ENCODE measurements at places on chromosomes 7 and 10. TPM values are rescaled to one million over a fixed set of nuclear protein-coding genes. Genes with fewer than 3 reads are reported as not detected.
A peak's percentile ranks its signal among the peaks of the same experiment; 100 is the strongest.

DNA sequence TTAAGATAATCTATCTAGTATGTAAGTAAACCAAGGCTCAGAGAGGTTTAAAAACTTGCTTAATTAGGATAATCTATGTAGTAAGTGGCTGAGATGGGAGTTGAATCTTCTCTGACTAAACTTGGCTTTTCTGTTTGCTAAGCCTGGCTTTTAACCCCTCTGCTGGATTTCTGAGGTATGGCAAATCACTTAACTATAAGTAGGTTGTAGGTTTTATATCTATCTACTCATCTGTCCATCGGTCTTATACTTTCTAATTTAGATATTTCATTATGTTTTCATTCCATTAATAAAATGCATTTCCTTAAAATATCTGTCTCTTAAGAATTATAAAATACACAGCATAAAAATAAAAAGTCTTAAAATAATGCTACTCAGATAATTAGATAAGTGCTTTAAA lies 59.4 kb downstream of the ST7 start:
- DNase-seq = no peak

DNA sequence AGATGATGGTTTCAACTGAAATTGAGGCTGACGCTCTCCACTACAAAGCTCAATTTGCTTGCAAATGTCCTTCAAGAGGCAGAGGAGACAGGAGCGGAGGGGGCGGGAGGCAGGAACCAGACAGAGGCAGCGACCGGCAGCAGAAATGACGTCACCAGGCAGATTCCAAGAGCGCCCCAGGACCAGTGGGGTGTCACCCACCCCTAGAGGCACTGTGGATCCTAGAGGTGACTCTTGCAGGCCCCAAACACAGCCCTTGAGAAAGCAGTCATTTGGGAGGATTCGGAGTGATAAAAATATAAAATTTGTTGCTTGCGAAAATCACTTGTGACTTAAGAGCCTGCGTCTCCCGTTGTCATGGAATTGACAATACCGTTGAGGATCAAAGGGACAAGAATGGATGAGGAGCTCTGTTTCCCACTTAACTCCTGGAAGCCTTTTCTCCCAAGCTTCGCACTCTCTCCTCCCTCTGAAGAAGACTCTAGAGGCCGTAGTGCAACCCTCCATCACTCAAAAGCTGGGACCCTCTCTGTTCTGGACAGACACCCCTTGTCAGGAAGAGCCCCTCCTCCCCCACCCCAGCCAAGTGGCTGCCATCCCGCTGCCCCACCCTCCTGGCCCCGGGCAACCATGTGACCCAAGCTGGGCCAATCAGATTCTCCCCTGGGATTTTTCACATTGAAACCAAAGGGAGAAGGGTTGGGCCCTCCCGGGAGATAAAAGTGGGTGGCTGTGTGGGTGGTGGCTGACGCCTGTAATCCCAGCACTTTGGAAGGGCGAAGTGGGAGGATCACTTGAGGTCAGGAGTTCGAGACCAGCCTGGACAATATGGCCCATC lies 16.3 kb upstream of the SLC29A4 start:
- DNase-seq = no peak

DNA sequence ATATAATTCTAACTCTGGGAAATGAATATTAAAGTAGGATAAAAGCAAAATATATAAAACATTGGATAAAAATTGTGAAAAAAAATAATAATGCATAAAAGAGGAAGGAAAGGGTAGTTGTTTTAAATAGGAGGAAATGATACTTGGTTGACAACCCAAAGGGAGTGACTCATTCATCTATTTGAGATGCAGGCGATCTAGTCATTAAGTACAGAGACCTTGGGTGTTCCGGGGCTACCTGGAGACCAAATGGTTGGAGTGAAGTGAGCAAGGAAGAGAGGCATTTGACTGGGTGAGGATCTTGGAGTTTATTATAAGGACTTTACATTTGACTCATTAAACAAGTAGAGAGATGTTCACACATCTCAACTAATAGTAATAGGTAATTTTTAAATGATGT lies 111.0 kb downstream of the LRRTM3 start:
- DNase-seq = no peak

DNA sequence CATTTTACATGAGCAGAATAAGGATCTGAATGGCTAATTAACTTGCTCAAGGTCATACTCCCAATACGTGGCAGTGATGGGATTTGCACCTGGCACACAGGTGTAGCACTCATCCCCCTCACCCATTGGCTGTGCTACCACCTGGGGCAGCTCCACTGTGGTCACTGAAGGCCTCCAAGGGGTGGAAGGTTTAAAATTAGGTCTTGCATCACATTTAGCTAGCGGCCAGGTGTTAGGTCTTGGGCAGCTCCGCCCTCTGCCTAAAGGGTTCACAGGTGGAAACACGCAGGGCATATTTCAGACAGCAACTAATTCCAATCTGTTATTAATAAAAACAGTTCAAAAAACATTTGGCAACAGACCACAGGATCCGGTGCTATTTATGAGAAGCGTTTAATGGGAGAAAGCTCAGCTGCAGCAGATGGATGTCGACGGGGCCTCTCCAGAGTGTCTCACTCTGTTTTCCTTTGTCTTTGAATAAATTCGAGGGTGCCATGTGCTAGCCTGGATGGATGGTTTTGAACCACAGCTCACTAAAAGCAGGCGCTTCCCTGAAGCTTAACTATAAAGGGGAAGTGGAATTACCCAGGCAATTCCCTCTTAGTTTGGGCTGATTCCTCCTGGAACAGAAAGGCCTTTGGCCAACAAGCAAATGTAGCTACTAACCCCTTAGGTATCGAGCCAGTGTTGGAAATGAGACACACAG lies 1017.6 kb downstream of the TYW1 start:
- DNase-seq = no peak

DNA sequence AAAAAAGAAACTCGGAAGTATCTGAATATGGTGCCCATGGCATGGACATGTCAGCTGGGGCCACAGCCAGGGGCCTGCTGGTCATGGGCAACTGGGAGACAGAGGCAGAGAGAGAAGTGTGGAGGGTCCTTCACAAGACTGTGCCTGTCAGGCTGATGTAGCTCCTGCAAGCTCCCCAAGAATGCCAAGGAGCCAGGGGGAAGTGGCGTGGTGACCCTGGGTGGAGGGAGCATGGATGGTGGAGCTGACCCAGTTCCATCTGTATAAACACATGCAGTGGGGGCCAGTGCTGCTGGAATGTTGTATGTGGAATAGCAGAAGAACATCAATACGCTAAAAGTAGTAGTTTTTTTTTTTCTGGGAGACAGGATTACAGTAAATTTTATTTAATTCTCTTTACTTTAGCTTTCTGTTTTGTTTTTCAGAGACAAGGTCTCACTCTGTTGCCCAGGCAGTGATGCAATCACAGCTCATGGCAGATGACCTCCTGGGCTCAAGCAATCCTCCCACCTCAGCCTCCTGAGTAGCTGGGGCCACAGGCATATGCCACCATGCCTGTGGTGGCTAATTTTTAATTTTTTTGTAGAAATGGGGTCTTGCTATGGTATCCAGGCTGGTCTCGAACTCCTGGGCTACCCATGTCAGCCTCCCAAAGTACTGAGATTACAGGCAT lies 10.5 kb upstream of the ZMIZ2 start:
- no peak for DNase-seq

DNA sequence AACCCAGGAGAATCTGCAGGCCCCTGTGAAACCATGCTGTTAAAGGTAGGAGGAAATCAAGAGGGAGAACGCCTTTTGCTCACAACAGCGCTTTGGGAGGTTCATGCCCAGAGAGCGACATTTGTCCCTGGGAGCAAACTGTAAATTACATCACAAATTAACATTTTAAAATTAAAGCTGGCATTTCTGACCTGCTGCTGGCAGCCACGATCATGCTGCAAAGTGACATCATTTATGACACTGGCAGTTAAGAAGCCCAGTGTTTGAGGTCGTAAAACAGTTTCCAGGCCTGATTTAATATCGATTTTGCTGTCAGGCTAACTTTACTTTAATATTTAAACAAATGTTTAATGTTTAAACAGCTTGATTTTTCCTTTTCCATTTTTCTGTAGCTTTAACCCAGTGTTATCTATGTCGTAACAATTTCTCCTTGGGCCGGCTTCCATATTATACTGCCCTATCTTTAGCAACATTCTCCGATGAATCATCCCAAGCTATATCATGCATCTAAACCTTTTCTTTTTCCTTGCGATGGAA lies 86.5 kb upstream of the NPVF start:
- DNase-seq = no peak

GRCh38 chr10:102111276-102111675 lies 8.9 kb downstream of the LDB1 start:
- no peak for DNase-seq

- no peak for DNase-seq
Measured at GRCh38 chr7:156460858-156461627, 179.5 kb upstream of the RNF32 start.

GRCh38 chr10:43109671-43110249 lies 28.5 kb upstream of the CSGALNACT2 start:
- peak; percentile 63 for DNase-seq

DNA sequence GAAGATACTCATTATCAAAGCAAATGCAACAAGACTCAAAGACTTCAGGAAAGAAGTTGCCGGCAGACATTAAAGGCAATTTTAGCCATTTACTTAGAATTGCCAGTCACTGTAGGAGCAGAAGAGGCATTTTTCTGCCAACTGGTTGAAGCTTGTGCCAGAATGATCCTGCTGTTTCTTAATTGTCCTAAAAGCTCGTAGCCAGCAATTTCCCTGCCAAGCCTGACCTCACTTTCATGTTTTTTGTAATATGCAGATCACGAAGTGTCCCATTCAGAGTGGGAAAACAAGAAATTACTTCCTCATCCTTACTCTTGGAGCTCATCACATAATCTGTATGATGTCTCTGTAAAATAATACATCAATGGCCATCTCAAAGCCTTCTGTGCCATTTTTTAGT lies 130.9 kb upstream of the ANKRD1 start:
- no peak for DNase-seq

DNA sequence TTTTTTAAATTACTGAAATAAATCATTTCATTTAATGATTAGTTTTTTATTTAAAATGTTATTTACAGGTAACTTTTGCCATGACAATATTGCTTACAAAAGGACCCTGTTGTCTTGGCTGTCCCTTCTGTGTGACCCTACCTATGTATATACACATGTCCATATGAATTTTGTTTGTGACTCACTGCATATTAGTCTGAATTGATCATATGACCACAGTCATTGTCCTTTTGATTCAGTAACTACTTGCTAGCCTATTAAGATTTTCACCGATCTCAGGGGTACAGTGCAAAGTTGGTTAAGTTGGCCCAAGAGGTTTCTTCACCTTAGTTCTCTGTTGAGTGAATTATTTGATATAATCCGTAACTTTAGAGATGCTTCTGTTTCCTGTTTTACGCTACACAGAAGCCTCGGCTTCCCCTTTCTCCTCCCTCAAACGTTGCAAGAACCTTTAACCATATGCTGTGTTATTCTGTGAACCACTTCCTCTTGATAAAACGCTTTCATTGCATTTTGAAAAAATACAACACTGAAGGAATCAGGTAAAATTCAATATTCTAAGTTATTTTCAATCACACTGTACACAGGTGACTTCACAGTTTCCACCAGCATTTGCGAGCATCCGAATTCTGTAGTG lies 43.9 kb downstream of the APBB1IP start:
- DNase-seq = no peak

DNA sequence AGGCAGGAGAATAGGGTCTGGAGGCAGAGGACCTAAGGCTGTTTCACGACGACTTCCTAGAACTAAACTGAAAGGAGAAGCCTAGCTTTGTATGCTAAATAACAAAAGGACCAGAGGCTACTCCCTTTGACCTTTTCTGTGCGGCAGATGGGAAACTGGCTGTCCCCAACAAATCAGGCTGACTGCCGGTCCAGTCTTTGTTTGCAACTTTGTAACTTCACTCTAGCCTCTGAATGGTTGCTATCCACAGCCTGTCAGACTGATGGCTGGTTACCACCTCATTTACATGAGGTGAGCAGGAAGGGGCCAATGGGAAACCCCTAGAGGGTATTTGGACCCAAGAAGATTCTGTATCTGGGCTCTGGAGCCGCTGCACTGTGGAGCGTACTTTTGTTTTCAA lies 132.6 kb upstream of the SHH start:
- no peak for DNase-seq

- DNase-seq = no peak
Measured at GRCh38 chr7:144050093-144050492, 1.3 kb downstream of the OR2A5 start.

DNA sequence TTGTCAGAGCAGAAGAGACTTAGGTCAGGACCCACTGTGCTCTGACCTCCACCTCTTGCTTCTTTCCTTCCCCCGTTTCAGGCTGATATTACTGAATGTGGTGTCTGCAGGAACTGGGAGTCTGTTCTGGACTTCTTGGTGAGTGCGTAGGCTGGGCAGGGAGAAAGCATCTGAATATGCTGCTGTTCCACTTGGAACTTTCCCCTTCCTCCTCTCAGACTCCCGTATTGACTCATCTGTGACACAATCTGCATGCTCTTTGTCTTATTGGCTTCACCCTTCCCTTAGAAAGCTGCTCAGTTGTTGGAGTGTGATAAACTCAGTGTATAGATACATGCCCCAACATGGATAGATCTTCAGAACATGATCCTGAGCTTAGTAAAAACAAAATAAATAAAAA lies 137.6 kb upstream of the HABP2 start:
- no peak for DNase-seq

- DNase-seq = no peak
Measured at GRCh38 chr7:137934941-137935883, 66.7 kb downstream of the CREB3L2 start.

DNA sequence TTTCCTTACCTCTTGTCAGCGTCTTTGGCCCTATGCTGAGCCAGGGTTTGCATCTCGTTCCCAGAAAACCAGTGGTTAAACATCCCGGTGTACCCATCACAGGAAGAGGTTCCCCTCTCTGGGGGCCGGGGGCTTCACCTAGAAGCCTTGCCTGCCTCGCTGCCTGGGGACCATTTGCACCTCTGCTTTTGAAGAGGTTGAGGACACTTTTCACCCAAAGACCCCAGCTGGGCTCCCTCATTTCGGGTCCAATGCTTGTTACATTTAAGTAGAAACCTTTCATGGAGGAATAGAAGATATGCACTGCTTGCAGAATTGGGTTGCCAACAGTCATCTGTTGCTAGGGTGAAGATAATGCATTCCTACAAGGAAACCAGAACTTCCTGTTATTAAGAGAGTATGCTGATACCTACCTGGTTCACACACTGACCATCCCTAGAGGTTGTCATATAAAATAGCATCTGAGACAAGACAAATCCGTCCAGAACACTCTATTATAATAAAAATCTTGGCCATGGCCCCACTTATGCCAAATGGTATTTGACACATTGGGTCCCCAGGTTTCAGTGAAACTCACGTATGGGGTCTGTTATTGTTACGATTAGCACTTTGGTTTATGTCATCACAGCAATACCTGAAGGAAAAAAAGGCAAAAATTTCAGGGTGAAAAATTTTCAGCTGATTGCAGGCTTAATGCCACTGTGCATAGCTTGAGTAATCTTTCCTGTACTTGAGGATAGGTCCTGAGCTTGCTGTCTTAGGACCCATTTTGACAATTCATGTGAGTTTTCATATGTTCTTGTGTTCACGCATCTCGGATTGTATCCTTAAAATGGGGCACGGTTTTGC lies 917 bp downstream of the ZNF365 start:
- no peak for DNase-seq

- DNase-seq = no peak
Measured at GRCh38 chr10:49387071-49387470, 8.8 kb downstream of the DRGX start.

The FANK1 gene
- total RNA-seq = 41.2 TPM

The CCDC172 gene
- not detected for total RNA-seq

The SAMD9L gene
- total RNA-seq = 22.4 TPM

The UBE2D1 gene
- 13.8 TPM for total RNA-seq

All from upper lobe of left lung (tissue), 6 donors.